GM13976 (cell line): ENCODE measurements at places on chromosomes 11 and 22.

DNA sequence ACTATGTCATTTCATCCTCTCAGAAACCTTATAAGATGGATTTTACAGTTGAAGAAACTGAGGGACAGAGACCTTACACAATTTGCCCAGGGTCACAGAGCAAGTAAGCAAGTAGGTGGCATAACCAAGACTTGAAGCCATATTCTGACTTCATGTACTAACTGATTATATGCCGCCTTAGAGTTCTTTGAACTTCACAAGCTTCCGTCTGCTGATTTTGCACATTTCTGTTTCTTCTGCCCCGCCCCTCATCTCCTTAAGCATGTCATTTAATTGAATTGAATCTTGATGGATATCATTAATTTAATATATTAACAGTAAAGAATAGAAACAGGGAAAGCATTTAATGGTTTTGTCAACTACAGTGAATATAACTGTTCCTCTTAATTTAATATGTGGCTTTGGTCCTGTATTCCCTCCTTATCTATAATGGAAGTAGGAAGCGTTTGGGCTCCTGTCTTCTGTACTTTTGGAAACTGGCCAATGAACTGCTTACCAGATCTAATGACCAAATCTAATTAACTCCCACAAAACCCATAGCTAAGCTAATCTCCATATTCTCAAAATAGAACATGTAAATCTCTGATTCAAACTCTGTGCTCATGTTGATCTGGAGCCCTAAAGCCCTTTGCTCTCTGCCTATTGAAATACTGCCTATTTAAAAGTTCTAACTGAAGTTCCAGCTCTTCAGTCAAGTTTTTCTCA lies 30.4 kb downstream of the SIK2 start:
- DNase-seq = no peak

GRCh38 chr11:47108214-47108613 lies 68.5 kb downstream of the ARFGAP2 start:
- no peak for DNase-seq

DNA sequence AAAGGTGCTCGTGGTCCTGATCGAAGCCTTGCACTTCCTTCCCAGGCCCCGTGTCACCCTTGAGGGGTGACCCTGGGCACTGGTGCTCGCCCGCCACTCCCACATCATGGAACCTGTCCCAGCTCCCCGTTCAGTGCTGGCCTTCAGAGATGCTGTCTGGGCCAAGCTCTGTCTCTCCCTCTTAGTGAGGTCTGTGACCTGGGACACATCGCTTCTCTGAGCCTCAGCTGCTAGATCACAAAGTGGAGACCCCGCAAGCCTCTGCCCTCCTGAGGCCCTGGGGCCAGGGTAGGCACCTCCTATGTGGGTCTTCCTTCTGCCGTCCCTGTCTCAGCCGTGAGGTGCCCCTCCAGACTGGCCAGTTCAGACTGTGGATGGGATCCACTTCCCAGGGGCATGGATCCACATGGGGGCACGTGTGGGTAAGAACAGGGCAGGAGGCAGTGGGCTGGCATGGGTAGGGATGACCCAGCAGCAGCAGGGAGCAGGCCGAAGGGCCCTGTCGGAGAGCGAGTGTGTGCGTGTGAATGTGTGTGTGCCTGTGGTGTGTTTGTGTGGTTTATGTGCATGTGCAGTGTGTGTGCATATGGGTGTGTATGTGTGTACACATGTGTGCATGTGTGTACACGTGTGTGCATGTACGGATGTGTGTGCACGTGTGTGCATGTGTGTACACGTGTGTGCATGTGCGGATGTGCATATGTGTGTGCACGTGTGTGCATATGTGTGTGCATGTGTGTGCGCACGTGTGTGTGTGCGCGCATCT lies 1073.7 kb downstream of the BRD1 start:
- DNase-seq = peak; percentile 20

- no peak for DNase-seq
Measured at GRCh38 chr11:66443602-66444001, 5.0 kb upstream of the MRPL11 start.

- no peak for DNase-seq
Measured at GRCh38 chr22:23053051-23053707, 17.1 kb upstream of the GNAZ start.

DNA sequence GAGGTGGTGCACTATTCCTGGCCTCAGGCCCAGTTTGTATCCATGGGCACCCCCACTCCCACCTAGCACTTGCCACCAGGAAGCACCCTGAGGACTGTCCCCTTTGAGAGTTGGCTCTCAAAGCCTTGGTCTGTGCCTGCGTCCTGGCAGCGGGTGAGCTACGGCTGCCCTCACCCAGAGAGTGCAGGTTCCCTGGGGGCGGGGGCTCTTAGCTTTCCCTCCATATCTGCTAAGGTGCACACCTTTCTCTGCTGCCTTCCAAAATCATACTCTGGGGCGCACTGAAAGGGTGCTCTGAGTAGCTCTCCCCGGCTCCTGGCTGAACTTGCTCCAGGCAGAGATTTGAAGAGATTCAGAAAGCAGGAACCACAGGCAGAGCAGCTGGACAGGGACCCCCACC lies 7.1 kb downstream of the KCNQ1 start:
- DNase-seq = no peak

DNA sequence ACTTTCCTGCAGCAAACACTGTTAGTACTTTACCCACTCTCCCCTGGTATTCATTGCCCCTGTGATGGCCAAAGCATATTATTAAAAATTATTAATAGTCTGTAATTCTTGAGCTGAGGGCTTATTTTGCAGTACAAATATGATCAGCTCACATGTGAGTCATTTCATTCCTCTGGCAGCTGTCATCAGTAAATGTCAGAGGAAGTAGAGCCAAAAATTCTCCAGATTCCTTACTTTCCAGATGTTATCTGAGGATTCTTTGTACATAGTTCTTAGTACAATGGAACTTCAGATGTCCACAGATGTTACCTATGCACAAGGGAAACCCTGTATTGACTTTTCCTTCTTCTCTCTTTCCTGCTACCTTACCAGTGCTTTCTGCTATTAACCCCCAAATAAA lies 12.5 kb downstream of the OR5B3 start:
- DNase-seq = no peak

GRCh38 chr11:71962428-71963038 lies 33.7 kb downstream of the RNF121 start:
- DNase-seq = peak; percentile 55

- DNase-seq = no peak
Measured at GRCh38 chr11:115920841-115921480, 416.7 kb upstream of the CADM1 start.

GRCh38 chr22:46183733-46184132 lies 33.4 kb downstream of the PPARA start:
- DNase-seq = no peak

- DNase-seq = peak; percentile 54
Measured at GRCh38 chr11:65640483-65641296, 2.8 kb downstream of the SIPA1 start.

DNA sequence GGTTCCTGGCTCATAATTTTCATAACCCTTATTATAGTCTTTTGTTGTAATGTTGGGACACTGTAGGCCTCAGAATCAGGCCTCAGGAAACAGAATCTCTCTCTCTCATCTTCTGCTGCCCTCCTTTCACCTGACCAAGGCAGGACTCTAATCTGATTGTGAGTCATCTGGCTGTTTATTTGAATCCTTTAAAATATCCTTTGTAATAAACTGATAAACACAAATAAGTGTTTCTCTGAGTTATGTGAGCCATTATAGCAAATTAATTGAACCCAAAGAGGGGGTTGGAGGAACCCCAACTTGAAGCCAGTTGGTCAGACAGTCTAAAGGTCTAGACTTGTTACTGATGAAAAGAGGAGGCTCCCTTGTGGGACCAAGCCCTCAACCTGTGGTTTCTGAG lies 30.6 kb downstream of the ACER3 start:
- no peak for DNase-seq

GRCh38 chr22:48161298-48161697 lies 1398.8 kb downstream of the TBC1D22A start:
- DNase-seq = no peak

GRCh38 chr22:37169406-37169805 lies 18.6 kb downstream of the C1QTNF6 start:
- no peak for DNase-seq

- DNase-seq = no peak
Measured at GRCh38 chr11:30388957-30389356, 66.1 kb downstream of the ARL14EP start.

DNA sequence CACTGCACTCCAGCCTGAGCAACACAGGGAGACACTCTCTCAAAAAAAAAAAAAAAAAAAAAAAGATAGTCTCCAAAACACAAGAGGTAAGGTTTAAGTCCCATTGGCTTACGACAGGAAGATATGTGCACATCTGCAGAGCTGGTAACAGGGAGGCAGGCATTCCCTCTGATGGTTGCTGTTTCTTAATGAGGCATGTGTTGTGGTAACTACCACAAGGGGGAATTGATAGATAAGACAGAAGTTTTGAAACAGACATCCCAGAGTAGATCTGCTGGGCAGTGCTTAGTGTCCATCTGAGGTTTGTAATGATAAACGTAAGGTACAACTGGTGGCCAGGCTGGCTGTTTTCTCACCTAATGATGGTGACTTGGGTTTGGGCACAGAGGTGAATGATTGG lies 4.7 kb downstream of the EIF1AD start:
- no peak for DNase-seq

- no peak for DNase-seq
Measured at GRCh38 chr11:117510646-117511045, 183.0 kb downstream of the CEP164 start.

DNA sequence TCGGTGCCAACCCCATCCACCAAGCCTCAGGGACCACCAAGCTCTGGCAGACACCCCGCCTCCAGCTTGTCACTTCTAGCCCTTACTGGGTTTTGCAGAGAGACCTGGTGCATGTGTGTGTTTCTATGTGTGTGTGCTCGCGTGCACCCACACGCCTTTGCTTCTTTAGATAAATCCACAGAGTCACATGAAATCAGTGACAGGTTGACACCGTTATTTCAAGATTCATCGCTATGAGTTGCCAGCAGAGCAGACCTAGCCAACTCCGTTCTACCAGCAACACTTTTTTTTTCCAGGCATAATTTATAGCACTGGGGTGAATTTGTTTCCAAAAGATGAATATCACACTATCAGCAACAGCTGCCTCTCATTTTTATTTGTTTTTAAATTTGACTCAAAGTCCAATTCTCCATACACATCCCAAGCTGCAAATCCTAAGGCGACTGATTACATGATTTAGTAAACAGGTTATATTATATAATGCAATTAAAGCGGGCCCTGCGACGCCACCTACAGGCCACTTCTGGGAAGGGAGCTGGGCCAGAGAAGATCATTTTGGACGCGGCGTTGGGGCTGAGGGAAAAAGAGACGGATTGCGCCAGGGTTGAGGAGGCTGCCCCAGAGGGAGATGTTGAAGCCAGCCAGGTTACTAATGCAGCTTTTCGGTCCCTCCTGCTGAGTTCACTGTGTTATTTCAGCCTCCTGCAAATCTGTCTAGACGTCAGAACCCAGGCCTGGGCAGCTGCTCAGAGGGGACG lies 150.5 kb downstream of the FEZ1 start:
- peak; percentile 78 for DNase-seq

GRCh38 chr11:107991868-107992414 lies 16.8 kb upstream of the CUL5 start:
- no peak for DNase-seq

- DNase-seq = no peak
Measured at GRCh38 chr11:23873406-23873805, 623.4 kb upstream of the LUZP2 start.

GRCh38 chr11:13091373-13091772 lies 82.3 kb downstream of the RASSF10 start:
- DNase-seq = no peak

- DNase-seq = no peak
Measured at GRCh38 chr22:22759889-22760546, 115.6 kb downstream of the GGTLC2 start.

GRCh38 chr11:37727371-37727770 lies 1129.3 kb upstream of the RAG2 start:
- DNase-seq = no peak

GRCh38 chr11:62539238-62539925 lies 7.2 kb downstream of the AHNAK start:
- DNase-seq = no peak

DNA sequence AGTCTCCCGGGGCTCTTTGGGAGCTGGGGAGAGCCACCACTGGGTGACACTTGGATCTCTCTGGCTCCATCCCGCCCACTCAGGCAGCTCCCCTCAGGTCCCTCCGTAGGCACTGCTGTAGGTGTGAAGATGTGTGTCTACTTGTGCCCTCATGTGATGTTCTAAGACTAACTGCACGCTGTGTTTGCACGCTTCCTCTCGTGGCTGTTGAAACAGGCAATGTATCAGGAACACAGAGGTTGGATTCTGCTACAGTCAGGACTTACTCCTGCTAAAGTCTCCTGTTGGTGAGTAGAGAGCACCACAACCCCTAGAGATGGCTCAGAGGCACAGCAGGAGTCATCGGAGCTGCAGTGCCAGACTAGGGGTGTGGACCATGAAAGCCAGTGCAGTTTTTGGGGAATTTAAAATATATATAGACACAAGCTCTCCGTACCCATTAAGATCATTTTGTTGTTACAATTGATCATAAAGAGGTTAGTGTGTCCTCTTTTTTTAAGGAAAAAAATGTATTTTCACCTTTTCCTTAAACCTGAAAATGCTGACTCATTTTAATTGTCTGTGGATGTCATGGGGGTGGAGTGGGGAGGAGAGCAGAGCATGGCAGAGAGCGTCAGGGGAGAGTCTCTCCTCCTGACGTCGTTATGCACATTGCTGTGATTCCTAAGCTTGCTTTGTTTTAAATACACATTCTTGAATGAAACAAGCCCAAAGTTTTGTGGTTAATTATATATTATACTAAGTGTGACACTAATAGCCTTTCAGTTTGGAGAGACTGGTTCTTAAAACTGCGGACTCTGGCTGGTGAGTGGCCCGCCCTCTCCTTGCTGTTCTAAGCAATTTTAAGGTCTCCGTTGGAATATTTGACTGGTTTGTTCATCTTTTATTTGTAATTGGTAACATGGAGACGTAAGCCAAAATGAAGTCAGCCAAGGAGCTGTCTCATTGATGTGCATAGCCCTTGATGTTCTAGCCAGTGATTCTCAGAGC lies 16.2 kb upstream of the CTTN start:
- no peak for DNase-seq

DNA sequence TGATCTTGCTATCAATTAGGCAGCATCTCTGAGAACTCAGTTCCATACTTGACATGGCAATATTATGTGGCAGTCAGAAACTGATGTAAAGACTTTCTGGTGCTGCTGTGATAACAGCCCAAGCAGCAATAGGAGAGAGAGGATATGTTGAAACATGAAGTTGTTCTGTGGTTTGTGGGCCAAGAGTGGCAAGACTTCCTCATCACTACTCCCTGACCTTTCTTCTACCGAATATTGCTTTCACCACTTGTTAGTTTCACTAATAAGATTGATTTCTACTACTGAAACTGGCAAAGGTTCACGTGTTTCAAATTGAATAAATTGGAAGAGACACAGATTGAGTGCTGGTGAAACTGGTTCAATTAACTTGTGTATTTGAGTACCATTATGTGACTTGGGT lies 852.6 kb upstream of the RAG2 start:
- no peak for DNase-seq
